ENCODE measurements at places on chromosomes 5 and 9.

- no peak for DNase-seq
These were observed 119.6 kb downstream of the BOD1 start for GRCh38 chr5:173496883-173497255.

GRCh38 chr5:172336676-172337285 is 53.2 kb upstream of the UBTD2 start:
- no peak for DNase-seq

GRCh38 chr5:14157493-14157782 is 14.3 kb downstream of the TRIO start:
- DNase-seq, result no peak

- no peak for DNase-seq
These were observed 1.3 kb downstream of the CDO1 start for GRCh38 chr5:115815006-115815692.

DNA sequence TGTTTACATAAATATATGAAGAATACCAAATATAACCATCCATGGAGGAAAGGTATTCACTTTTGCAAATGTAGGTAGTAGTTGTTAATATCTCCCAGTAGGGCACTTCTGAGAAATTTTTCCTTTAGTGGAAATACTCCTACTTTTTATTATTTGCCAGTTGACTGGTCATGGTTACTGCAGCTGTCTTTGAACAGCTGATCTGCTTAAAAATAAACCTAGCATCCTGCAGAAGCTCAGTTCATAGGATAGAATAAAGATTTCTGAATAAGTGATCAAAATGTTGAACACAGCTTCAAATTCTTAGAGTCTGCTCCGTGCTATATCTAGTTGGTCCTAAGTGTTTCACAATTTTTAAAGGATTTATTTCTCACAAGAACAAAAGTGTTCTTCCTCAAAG is 270.7 kb upstream of the TRPC7 start:
- DNase-seq, result no peak

- no peak for DNase-seq
These were observed 205.6 kb downstream of the TUSC1 start for GRCh38 chr9:25472681-25473080.

- DNase-seq, result no peak
These were observed 13.1 kb upstream of the TRIM14 start for GRCh38 chr9:98132158-98132557.

- DNase-seq, result no peak
These were observed 58.4 kb downstream of the ZNF510 start for GRCh38 chr9:96719521-96719920.

GRCh38 chr9:35954942-35955546 is 2.9 kb downstream of the OR2S2 start:
- peak; percentile 29 for DNase-seq

DNA sequence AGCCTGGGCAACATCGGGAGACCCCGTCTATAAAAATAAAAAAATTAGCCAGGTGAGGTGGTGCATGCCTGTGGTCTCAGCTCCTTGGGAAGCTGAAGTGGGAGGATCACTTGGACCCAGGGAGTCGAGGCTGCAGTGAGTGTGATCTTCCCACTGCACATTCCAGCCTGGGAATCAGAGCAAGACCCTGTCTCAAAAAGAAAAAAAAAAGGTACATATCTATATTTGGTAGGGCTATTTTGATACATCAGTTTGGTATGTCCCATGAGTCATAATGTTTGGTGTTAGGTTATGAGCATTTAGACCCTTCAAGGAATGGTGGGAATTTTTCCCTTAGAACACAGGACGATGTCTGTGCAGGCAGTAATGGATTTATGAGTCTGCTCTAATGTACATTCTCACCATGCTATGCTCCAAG is 55.3 kb upstream of the POU4F3 start:
- no peak for DNase-seq
